ENCODE measurements at places on chromosomes 4 and X.

- no peak for DNase-seq
These were observed 124.2 kb upstream of the NRK start for GRCh38 chrX:105697984-105698781.

DNA sequence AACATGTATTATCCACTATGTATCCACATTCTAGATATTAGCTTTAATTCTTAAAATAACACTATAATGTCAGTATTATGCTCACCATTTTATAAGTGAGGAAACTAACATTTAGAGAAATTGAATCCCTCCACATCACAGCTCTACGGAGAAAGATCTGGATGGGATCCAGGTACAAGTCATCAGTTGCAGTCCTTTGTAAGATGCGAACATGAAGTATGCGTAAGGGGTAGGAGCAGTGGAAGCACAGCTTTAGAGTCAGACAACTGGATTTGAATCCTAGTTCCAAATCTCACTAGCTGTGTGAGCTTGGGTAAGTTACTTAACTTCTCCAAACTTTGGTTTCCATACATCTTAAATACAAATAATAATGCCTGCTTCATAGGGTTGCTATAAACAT lies 162.5 kb downstream of the ATP10D start:
- no peak for DNase-seq

- no peak for DNase-seq
These were observed 17.9 kb upstream of the CDKN2AIP start for GRCh38 chr4:183426507-183426906.

- DNase-seq: no peak
These were observed 44.7 kb upstream of the FGF13 start for GRCh38 chrX:138756234-138756633.

DNA sequence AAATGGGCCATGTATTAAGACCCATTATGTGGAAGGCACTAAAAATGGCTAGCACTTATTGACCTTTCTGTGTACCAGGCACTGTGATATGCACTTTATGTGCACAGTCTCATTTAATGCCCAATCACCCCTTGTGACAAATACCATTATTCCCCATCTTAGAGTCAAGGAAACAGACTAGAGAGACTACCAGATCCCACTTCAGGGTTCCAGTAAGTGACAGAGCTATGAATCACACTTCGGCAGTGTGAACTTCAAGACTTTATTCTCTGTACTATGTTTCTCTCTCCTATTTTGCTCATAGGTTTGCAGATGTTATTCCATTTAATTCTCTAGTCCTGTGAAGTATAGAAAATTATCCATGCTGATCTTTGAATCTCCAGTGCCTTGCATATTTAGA lies 107.0 kb downstream of the NFKB1 start:
- no peak for DNase-seq

DNA sequence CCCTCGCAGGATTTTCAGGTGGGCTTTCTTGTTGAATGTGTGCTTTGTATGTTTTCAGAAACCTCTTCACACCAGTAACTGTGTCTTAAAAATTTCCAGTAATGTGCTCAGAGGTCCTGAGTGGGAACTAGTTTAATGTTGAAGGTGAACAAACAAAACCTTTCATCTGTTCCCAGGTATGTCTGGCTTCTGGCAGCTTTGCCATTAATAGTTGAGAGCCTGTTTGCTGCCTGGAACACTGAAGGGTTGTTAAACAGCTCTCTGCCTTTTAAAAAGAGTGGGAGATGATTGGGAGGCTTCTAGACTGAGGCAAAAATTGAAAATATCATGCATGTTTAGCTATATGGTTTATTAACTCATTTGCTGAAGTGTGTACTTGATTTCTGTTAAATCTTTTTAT lies 161.2 kb upstream of the AGTR2 start:
- no peak for DNase-seq

- no peak for DNase-seq
These were observed 6.3 kb downstream of the LONRF3 start for GRCh38 chrX:118980761-118981160.

- DNase-seq: no peak
These were observed 1.5 kb upstream of the PUDP start for GRCh38 chrX:7149411-7149810.

- no peak for DNase-seq
These were observed 201.6 kb downstream of the CPE start for GRCh38 chr4:165580351-165580905.

- DNase-seq: peak; percentile 25
These were observed 277.5 kb downstream of the IL15 start for GRCh38 chr4:141913928-141914327.

DNA sequence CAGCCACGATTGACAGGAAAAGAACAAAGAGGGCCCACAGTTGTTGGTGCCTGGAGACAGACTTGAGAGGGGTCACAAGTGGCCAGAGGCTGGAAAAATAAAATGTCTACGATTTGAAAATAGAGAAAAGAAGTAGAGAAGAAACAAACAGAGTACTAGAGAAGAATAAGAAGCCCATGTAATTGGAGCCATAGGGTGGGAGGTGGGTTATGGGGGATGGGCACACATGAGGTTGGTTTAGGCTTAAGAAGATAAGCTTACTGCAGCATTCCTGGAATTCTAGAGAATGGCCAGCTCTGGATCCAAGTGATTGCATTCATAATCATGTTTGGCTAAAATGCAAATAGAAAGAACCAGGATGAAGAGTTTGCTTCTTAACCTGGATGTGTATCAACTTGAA lies 210.7 kb downstream of the MAML3 start:
- no peak for DNase-seq

DNA sequence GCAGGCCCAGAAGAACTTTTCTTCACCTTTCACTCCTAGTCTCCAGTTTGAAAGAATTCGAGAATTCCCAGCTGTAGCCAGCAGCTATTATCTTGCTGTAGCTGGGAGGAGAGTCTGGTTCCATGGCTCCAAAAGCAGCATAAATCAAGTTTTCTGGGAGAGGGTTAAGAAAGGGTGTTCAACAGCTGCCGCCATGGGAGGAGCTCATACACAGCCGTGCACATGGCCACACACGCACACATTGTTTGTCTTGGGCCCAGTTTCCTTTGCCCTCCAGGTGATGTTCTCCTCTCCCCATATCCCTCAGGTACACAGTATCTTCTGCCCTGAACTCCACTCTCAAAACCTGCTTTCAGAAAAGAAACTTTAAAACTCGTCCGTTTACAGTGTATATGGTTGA lies 4.1 kb upstream of the GPC3 start:
- no peak for DNase-seq

GRCh38 chr4:160020804-160021203 lies 917.9 kb downstream of the RAPGEF2 start:
- DNase-seq: no peak

DNA sequence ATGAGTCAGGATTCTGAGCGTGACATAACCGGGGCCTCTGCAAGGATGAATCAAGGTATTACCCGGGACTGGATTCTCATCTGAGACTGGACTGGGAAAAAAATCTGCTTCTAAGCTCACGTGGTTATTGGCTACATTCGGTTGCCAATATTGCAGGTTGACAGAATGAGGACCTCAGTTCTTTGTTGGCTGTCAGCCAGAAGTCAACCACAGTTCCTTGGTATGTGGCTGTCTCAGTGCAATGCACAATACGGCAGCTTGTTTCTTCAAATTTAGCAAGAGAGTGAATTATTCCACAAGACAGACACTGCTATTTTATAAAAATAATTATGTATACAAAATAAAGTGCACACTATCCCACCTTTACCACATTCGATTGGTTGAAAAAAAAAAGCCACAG lies 424.2 kb downstream of the KLHL4 start:
- DNase-seq: peak; percentile 6

- DNase-seq: no peak
These were observed 11.9 kb downstream of the EDNRA start for GRCh38 chr4:147492761-147493160.

DNA sequence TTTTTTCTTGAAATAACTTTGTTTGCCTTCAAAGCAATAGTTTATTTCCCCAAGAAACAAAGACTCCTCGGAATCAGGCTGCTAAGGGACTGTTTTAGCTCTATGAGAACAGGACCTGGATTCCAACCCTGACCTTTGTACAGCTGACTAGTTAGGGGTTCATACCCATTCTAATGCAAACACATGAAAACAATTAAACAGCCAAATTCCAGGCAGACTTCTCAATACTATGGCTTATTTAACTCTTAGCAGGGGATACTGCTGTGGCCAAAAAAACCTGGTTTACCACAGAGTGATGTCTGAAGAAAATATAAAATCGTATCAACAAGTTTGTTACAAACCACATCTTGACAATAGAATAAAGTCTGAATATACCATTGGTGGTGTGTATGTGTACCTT lies 129.6 kb upstream of the INTU start:
- no peak for DNase-seq

GRCh38 chr4:134200811-134201215 lies 776 bp downstream of the PABPC4L start:
- DNase-seq: no peak
